ENCODE measurements at places on chromosomes 2 and 18.

DNA sequence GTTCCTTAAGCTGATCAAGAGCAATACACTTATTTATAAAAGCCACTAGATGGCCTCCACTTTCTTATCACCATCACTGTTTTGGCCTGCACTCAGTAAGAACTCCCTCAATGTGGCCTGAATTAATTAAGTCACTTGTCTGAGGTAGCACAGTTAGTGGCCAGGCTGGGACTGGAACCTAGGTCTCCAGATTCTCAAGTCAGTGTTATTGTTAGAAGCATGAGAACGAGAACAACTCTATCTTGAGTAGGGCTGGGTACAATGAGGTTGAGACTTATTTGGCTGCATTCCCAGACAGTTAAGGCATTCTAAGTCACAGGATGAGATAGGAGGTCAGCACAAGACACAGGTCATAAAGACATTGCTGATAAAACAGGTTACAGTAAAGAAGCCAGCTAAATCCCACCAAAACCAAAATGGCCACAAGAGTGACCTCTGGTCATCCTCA is 115.8 kb downstream of the SS18 start:
- DNase-seq: no peak

DNA sequence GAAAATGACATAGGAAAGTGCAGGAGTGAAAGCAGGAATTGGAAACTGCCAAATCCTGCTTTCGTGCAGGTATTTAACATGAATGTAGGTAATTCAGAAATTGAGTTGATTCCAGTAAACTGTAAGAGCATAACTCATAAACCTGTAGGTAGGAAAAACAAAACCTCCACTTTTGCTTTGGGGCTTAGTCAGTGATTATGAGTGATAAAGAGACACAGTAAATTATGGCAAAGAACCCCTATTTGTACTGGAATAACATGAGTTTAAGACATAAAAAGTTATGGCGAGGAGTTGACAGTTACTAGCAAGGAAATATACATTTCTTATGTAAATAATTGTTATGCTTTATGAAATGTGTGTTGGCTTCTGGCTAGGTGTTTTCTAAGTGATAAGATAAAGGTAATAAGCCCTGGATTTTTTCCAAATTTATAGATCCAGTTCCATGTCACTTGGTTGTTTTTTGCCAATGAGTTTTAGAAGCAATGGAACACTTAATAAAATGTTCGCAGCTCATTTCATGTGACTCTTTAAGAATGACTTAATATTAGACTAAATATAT is 17.3 kb downstream of the MAP3K20 start:
- no peak for DNase-seq

- no peak for DNase-seq
Measured at GRCh38 chr2:218958276-218958675, 1.2 kb upstream of the CDK5R2 start.

- no peak for DNase-seq
Measured at GRCh38 chr2:125643585-125643984, 1012.4 kb upstream of the GYPC start.

GRCh38 chr2:105307146-105307545 is 22.4 kb downstream of the TGFBRAP1 start:
- no peak for DNase-seq

DNA sequence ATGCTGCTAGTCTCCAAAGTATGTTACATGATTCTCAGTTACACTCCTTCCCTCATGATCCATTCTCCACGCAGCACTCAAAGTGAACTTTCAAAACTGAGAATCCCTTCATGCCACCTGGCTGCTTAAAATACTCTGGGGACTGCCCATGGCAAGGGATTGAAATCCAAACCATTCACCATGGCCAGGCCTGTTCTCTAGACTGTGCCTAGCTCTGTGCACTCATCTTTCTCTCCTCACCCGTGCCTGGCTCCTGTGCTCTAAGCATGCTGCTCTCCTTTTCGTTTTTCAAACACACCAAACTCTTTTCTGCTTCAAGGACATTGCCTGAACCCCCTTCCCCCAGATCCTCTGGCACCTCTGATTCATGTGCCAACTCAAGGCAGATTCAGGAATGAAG is 80.9 kb downstream of the FASTKD2 start:
- no peak for DNase-seq

- DNase-seq: no peak
Measured at GRCh38 chr18:45684341-45685115, 39.5 kb upstream of the SLC14A1 start.

DNA sequence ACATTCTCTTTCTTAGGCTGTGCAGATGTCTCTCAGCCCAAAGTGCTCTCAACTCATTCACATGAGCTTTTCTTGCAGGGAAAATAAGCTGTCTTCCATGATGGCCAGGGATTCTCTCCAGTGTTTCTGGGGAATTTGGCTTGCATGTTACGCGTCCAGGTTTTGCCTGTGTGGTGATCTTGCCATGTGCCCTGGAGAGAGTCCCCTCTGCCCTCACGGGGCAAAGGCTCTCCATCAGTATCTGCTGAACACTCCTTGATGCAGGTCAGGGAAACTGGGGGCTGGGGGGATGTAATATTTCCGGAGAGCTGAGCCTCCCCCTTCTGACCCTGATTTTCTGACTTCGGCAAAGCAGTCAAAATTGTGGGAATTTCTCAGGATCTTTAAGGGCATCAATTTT is 87.6 kb downstream of the ACKR3 start:
- DNase-seq: no peak

DNA sequence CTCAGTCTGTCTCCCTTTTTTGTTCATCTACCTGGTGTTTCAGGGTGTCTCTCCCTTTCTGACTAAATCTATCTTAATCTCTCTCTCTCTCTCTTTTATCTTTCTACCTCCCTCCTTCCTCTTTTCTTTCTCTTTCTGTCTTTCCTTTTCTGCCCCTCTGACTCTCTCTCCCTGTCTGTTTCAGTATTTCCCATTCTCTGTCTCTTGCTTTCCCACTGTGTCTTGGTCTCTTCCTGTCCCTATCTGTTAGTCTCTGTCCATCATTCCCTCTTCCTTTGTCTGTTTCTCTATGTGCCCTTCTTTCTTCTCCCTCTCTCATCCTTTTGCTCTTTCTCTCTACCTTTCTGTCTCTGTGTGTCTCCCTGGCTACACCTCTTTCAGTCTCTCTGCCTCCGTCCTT is 56.7 kb downstream of the R3HDM1 start:
- no peak for DNase-seq

- DNase-seq: no peak
Measured at GRCh38 chr2:152278526-152278925, 56.4 kb upstream of the FMNL2 start.

DNA sequence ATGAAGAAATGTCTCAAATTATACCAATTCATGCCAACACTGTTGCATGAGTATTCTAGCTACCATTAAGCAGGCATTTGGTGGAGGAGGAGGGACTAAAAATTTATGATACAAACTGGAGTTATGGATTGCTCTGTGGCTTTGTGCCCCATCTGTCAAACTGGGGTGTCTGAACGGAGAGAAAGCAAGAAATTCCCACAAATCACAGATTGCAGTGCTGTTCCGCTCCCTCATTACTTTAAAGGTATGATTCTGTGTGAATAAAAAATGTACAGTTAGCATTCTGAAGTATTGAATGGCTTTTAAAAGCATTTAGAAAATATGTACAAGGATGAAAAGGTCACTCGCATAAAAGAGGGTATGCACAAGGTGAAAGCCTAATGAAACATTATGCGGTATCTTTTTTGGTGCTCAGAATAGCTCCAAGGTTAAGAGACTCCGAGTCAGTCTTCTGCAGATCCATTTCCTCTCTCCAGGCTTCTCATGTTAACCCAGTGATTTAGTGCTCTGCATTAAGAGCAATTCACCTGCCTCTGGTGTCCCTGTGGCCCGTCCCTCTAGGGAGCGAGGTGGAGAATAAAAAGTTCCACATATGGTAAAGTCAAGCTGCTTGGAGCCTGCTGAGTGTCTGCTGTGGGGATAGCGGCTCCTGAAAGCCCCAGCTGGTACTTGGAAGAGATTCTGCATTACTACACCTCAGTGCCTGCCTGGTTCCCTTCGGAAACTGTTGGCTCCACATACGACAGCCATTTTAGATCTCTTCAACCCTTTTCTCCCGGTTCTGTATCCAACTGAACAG is 184.2 kb downstream of the ZNF521 start:
- no peak for DNase-seq

DNA sequence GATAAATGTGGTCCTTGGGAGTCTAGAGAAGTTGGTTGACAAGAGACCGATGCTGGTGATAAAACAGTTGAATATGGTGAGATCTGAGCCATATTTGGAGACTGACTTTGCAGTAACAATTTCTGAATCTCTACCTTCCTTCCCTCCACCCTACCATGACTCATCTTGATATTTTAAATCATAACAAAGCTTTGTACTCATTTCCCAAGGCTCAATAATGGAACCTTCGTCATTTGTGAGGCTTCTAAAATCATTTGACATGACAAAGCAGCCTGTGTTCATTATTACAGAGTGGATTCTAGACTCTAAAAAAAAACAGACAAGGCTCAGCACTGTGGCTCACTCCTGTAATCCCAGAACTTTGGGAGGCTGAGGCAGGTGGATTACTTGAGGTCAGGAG is 38.5 kb upstream of the PDCL3 start:
- no peak for DNase-seq

- peak; percentile 32 for DNase-seq
Measured at GRCh38 chr2:181458871-181459270, 1.7 kb downstream of the ITGA4 start.

- no peak for DNase-seq
Measured at GRCh38 chr18:21998486-21998885, 170.9 kb upstream of the GATA6 start.

DNA sequence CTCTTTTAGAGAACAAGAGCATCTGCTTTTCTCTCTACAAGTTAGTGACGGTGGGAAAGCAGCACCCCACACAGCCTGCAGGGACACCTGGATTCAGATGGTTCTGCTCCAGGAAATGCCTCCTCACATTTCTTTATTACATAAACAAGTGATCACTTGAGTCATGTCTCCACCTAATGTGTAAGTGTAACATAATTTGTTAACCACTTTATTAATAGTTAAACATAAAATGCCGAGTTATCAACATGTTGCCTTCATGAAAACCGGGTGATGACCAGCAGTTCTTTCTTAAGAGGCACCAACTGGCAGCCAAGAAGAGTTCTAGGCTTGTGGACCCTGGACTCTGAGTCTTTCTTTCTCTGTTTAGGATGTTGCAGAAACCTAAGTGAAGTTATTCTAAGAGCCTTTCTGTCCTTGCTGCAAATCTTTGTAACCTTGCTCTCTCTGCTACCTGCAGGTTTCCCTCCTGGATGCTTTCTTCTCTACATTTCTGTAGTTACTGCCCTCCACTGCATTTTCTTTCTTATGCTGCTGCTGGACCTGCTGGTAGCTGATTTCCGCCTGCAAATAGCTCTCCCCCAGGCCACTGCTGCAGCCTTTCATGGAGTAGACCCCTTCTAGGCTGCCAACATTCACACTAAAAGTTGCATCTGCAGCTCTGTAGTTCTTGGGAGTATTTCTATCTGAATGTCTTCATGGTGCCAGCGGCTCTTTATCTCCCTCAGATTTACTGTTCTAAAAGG is 24.3 kb downstream of the UPP2 start:
- DNase-seq: no peak

GRCh38 chr2:46490521-46491141 is 11.3 kb downstream of the TMEM247 start:
- DNase-seq: no peak

- no peak for DNase-seq
Measured at GRCh38 chr18:46468426-46469180, 188.4 kb downstream of the LOXHD1 start.

Measured in MV-4-11 (cell line).